MG63 (cell line): ENCODE measurements at places on chromosomes 2 and 18. TPM values are rescaled to one million over a fixed set of nuclear protein-coding genes. Genes with fewer than 3 reads are reported as not detected.
A peak's percentile ranks its signal among the peaks of the same experiment; 100 is the strongest.

GRCh38 chr18:76361219-76361618, 133.8 kb downstream of the ZNF516 start:
- DNase-seq: no peak

- DNase-seq: no peak
Observed at GRCh38 chr2:105308382-105309146, 21.0 kb downstream of the TGFBRAP1 start.

DNA sequence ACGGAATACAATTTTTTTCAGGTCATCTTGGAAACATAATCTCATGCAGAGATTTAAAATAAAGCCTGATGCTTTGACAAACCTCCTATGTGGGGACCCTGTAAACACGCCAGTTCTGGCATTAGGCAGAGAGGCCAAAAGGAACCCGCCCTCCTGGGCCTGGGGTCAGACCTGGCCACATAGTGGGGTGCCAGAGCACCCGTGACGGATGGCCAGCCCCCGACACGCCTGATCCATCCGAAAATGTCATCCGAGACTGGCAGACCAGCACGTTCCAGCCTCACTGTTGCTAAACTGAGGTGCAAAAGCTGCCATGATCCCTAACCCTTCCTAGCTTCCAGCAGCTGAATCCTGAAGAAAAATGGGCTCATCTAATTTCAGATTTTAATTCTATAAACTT, 222.6 kb upstream of the SALL3 start:
- no peak for DNase-seq

- no peak for DNase-seq
Observed at GRCh38 chr18:3692113-3692621, 242.2 kb downstream of the TGIF1 start.

The CEP76 gene
- total RNA-seq: 3.6 and 6.6 TPM in 2 replicates

GRCh38 chr18:43590182-43590903, 313.1 kb upstream of the SYT4 start:
- no peak for DNase-seq

The ABCG5 gene
- not detected in 2 replicates for total RNA-seq

The SCN7A gene
- not detected in 2 replicates for total RNA-seq

GRCh38 chr2:15092691-15093090, 460.2 kb downstream of the LRATD1 start:
- DNase-seq: peak; percentile 24

The GALNT5 gene
- total RNA-seq: 3.1 and 4.8 TPM in 2 replicates

DNA sequence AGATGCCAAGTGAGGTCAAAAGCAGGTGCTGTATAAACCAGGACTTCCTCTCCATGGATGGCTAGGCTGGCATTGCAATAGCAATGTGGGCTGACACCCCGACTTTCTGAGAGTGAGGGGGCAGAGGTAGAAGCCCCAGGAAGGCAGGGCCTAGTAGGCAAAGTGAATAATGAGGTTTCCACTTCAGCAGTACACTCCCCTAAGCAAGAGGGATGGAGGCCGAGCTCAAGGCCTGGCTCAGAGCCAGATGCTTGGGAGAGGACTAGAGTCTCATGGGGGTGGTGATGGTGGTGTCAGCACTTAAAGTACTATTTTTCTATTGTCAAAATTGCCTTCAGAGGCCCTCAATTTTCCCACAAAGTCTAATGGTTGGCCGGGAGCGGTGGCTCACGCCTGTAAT, 41.6 kb upstream of the HK2 start:
- DNase-seq: no peak

GRCh38 chr2:38863061-38863695, 12.6 kb downstream of the DHX57 start:
- DNase-seq: no peak

DNA sequence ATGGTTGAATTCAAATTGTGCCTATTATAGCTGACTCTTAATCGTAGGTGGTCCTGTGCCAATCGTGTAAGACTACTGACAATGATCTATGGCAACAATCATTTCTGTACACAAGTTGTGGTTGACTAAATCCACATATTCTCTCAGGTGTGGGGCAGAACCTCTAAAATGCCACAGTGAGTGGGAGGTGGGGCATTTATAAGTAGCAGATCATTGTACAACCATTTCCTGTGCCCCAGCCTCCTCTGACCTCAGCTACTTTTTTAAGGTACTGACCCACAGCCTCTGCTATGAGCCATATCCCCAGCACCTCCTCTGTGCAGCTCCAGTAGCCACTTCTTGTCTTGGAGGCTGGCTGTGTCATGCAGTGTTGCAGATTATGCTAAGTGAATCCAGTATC, 48.6 kb upstream of the RAPH1 start:
- peak; percentile 91 for DNase-seq

The ANKRD62 gene
- total RNA-seq: not detected in 2 replicates

The CAPN14 gene
- total RNA-seq: not detected in 2 replicates

The UGT1A5 gene
- not detected in 2 replicates for total RNA-seq

GRCh38 chr2:205510345-205510744, 172.0 kb upstream of the NRP2 start:
- no peak for DNase-seq

DNA sequence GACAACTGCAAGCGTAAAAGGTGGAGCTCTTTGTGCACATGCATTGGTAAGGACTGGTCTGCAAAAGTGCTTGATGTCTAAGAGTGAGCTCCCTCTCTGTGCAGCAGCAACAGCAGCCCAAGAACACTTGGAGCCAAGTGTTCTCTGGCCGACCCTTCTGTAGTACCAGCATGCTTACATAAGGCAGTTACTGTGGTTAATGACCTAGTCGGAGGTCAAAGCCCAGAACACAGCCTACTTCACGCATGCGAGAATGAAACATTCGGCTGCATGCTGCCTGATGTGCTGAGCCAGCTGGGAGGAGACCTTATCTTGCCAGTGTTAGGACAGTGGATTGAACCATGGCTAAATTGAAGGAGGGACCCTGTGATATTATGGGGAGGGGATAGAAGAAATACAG, 21.3 kb downstream of the NCAPH start:
- no peak for DNase-seq

GRCh38 chr2:29000481-29000880, 19.4 kb downstream of the TOGARAM2 start:
- DNase-seq: no peak

DNA sequence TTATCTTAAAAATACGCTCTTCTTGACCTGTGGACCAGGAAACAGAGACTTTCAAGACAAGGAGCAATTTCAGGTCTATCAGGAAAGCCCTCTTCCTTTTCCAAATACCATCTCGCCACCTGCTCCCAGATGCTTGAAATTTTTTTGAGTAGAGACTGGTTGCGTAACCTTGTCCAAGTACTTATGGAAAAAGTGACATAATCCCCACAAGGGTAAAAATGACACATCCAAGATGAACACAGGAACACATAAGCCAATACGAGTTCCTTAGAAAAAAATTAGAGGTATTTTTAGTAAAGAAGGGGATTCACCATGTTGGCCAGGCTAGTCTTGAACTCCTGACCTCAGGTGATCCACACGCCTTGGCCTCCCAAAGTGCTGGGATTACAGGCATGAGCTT, 1.8 kb downstream of the SERPINB13 start:
- DNase-seq: no peak

The SIX3 gene
- total RNA-seq: not detected in 2 replicates

The RND3 gene
- total RNA-seq: 55.5 and 87.8 TPM in 2 replicates

DNA sequence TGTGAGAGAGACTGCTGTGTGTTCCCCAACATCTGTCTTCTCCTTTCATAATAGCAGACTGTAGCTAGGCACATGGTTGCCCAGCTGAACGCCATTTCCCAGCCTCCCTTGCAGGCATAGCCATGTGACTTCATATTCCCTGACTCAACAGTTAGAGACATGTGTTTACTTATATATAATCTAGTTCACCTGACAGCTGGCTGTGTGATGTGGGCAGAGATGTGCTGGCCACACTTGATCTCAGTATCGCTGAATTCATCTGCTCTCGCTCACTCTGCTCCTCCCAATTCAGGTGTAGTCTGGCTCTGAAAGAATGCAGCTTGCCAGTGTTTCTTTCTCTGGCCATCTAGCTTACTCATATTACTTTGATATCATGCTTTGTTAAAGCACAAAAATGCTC, 52.3 kb upstream of the SEC11C start:
- no peak for DNase-seq

DNA sequence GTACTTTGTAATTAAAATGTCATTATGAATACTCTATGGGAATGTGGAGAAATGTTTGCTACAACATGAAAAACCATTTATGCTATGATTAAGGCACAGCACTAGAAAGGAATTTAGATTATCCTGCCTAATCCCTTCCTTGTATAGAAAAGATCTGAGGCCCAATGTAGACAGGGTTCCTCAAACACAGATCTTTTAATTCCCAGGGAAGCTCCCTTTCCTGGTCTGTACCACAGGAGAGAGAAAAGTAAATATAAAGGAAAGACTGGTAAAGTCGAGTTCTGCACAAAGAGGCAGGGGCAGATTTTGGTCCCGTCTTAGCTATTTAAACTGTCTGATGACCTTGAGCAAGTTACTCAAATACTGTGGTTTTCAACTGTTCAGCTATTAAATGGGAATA, 84.7 kb downstream of the ICA1L start:
- no peak for DNase-seq

The DNAH7 gene
- total RNA-seq: 0.43 TPM in 1 of 2 replicates, not detected in the other

The ITPRID2 gene
- 47.7 and 58.0 TPM in 2 replicates for total RNA-seq

DNA sequence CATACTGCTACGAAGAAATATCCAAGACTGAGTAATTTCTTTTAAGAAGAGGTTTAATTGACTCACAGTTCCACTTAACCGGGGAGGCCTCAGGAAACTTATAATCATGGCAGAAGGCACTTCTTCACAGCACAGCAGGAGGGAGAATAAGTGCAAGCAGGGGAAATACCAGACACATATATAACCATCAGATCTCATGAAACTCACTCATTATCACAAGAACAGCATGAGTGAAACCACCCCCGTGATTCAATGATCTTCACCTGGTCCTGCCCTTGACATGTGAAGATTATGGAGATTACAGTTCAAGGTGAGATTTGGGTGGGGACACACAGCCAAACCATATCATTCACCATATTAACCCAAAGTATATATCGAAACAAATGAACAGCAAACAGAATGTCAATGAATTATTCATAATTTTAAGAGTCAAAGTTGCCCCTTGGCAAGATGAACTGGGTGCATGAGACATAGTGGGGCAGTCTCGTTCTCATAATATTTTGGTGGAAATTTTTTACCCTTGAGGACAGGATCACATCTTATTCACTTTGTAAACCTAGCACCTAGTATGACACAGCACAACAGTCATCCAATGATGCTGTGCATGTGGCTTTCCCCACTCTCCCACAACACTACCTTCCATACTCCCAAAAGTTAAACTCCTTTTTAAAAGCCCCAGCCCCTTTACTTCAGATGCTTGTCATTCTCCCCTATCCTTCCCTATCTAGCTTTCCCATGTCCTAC, 425.3 kb downstream of the ZEB2 start:
- no peak for DNase-seq

- DNase-seq: no peak
Observed at GRCh38 chr18:11501352-11501751, 108.0 kb upstream of the SLC35G4 start.

The SERPINB10 gene
- total RNA-seq: not detected in 2 replicates

The BOK gene
- 1.6 and 6.8 TPM in 2 replicates for total RNA-seq

DNA sequence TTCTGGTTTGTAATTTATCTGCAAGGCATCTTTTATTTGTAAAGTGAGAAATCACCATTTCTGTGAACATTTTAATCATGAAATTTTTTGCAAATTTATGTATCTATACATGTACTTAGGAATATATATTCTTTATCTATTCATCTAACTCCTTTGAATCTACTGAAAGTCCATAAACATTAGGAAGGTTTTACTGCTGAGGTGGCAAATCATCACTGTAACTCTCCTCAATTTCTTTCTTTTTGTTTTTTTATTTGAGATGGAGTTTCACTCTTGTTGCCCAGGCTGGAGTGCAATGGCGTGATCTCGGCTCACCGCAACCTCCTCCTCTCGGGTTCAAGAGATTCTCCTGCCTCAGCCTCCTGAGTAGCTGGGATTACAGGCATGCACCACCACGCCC, 296.3 kb downstream of the AGPS start:
- DNase-seq: no peak

The FARSB gene
- total RNA-seq: 8.9 and 11.0 TPM in 2 replicates

- DNase-seq: peak; percentile 52
Observed at GRCh38 chr2:70994009-70994698, 519 bp downstream of the TEX261 start.

The PLCL1 gene
- not detected in 2 replicates for total RNA-seq

DNA sequence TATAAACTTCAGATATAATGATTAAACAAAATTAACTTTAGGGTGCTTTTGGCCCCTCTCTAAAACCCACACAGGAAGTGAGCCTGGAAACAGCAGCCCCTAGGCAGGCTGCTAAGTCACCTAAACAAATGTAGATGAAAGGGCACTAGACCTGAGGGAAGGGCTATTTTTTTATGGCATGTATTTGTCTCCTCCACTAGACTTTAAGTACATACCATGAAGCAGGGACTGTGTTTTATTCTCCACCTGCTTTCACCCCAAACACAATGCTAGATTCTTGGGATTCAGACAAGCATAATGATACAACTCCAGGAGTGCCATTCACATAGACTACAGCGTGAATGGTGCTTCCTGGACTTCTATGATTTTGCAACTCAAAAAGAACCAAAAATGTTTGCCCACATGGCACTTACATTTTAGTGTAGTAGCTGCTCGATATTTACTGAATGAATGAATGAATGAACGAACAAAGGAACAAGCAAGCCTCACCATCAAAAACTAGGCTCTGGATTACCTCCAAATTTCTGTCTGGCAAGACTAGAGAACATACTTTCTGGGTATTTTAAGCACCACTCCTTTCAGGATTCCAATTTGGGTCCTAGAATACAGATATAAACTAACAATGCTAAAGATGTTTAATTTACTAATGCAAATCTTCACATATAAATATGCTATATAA, 10.1 kb downstream of the ATAD2B start:
- DNase-seq: no peak

The TRIM43 gene
- not detected in 2 replicates for total RNA-seq

- peak; percentile 80 for DNase-seq
Observed at GRCh38 chr18:58223717-58224424, 179.8 kb downstream of the NEDD4L start.

DNA sequence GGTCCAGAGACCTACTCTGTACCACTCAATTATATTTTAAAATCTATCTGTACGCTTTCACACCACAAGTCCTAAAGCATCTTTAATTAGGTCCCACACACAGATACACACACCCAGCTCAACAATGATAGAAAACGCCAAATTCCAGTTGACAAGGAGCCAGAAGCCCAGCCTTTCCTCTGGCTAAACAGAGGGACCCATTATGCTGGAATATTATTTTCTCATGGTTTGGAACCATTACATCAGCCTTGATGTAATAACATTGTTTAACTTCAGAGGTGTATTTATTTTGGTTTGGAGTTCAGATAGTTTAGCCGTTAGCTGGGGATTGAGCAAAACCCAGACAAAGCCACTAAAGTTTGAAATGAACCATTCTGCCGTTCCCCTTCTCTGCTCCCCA, 14.0 kb upstream of the INHBB start:
- no peak for DNase-seq

- DNase-seq: no peak
Observed at GRCh38 chr2:233816771-233817170, 37.6 kb downstream of the HJURP start.

The DSC3 gene
- not detected in 2 replicates for total RNA-seq
